ENCODE measurements at places on chromosomes 2 and 18.

DNA sequence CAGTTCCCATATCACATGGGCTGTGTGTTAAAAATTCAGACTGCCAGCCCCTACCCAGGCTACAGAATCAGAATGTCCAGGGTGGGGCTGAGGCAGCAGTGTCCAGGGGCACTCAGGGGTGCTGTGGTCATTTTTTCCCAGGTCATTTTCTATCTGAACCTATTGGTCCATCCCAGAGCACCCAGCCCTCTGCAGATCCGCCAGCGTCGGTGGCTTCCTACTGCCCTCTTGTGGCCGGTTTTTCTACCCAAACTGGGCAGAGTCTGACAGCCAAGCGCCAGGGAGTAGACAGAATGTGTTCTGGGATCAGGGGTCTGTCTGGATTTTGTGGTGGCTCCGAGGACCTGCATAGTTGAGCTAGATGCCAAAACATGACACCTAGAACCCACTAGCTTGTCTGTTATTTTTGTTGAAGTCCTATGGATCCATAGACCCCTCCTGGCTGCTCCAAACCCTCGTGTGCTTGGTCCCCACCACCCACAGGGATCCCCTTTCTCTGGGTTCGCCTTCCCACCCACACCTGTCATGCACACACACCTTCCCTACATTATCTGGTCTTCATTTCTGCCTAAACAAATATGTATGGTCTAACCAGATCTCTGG lies 34.1 kb upstream of the RMDN2 start:
- peak; percentile 27 for DNase-seq

GRCh38 chr2:73334045-73334444 lies 40.7 kb upstream of the EGR4 start:
- DNase-seq, result no peak

GRCh38 chr2:64625299-64626145 lies 28.2 kb downstream of the SERTAD2 start:
- no peak for DNase-seq

DNA sequence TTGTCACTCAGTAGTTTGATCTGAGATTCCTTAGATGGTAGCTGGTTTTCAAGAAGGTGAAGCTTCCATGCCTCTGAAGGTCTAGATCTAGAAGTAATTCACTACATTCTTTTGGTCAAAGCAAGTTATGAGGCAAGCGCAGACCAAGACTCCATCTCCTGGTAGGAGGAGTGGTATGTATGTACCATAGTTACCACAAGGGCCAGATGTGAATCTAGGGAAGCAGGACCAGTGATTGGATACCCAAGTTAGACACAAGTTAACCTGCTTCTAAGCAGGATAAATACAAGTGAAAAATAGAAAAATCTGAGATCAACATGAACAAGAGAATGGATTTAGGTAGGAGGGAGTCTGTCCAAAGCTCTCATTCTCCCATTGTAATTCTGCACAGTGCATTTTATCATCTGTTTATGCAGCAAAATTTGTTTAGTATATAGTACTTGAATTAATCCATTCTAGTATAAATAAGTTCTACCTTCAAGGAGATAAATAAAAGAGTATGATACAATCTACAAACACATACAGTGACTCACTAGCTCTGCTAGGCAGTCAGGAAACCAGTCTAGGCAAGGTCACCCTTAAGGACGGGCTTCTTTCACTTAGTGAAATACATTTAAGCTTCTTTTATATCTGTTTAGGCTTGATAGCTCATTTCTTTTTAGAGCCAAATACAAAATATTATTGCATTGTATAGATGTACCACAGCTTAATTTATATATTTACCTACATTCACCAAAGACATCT lies 14.2 kb upstream of the DOCK10 start:
- DNase-seq, result peak; percentile 24

DNA sequence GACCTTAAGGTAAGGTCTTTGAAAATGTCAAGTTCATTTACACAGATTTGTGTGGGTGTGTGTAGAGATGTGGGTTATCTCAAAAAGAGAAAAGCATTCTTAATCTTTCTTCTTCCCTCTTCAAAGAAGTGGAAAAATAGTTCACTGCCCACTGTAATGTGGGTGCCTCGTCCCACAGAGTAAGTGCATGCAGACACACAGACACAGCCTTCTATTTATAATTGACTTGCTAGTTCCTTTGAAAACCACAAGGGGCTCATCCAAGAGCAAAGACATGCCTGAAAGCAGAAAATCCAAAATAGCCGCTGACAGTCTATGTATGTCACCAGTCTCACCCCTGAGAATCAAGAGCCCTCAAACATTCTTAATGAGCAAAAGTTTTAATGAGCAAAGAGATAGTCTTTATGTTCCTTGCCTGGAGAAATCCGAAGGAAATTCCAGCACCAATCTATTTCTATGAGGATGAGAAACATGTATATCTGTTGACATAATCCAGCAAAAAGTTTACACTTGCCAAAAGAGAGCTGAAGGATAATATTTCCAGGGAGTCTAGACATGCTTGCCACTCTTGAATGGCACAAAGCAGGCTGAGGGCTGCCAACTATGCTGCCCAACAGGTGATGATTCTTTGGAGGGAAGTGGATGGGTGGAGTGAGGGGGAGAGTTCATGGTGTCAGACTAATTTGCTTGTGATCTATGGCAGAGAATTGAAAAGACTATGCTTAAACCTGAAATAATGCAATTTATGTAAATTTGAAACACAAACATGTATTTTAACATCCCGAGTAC lies 93.9 kb downstream of the ACVR1 start:
- peak; percentile 36 for DNase-seq

GRCh38 chr2:126889496-126890135 lies 9.1 kb upstream of the TEX51 start:
- DNase-seq, result no peak

GRCh38 chr2:43407935-43408334 lies 181.5 kb upstream of the ZFP36L2 start:
- no peak for DNase-seq

GRCh38 chr2:43803113-43803512 lies 29.3 kb downstream of the DYNC2LI1 start:
- DNase-seq, result no peak

DNA sequence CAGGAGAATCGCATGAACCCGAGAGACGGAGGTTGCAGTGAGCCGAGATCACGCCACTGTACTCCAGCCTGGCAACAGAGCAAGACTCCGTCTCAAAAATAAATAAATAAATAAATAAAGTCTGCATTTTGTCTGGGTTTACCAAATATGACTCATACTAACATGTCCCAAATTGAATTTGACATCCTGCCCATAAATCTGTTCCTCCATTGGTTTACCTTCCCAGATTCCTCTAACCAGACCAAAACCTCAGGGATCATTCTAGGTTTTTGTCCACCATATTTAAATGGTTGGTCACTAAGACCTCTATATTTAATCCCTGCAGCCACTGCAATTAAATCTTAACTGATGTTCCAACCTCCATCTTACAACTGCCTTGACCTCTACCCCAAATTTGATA lies 150.9 kb downstream of the ATAD2B start:
- DNase-seq, result no peak

GRCh38 chr2:112047537-112048235 lies 7.4 kb upstream of the TMEM87B start:
- DNase-seq, result no peak

- no peak for DNase-seq
Observed at GRCh38 chr2:75647771-75648170, 1.2 kb downstream of the MRPL19 start.

- DNase-seq, result peak; percentile 13
Observed at GRCh38 chr2:186429104-186429503, 57.0 kb upstream of the ZC3H15 start.

DNA sequence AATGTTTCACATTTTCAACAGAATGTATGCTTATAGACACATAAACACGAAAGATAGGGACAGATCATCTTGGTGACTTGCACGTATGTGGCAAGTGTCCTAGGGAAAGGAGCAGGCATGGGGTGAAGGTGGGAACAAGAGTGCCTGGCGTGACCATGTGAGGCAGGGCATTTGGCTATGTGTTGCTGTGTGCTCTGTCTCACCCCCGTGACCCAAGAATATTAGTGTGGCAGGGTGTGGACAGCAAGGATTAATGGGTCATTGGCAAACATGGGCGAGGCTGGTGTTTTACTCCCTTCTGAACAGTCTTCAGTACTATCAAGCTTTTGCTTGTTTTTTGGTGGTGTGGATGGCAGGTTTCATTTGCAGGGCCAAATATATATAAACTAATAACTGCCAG lies 1.3 kb upstream of the VWA3B start:
- no peak for DNase-seq

Measured in astrocyte (in vitro differentiated cells and primary cell).